ENCODE measurements at places on chromosomes 1 and 21.

DNA sequence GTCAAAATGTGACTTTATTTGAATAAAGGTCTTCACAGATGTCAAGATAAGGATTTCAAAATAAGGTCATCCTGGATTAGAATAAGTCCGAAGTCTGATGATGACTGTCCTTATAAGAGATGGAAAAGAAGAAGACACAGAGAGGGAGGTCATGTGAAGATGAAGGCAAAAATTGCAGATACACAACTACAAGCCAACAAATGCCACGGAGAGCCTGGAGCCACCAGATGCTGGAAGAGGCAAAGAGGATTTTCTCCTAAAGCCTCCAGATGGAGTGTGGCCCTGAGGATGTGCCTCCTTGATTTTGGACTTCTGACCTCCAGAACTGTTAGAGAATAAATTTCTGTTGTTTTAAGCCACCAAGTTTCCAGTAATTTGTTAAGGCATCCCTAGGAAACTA, 31.2 kb downstream of the SLAMF1 start:
- DNase-seq: no peak

DNA sequence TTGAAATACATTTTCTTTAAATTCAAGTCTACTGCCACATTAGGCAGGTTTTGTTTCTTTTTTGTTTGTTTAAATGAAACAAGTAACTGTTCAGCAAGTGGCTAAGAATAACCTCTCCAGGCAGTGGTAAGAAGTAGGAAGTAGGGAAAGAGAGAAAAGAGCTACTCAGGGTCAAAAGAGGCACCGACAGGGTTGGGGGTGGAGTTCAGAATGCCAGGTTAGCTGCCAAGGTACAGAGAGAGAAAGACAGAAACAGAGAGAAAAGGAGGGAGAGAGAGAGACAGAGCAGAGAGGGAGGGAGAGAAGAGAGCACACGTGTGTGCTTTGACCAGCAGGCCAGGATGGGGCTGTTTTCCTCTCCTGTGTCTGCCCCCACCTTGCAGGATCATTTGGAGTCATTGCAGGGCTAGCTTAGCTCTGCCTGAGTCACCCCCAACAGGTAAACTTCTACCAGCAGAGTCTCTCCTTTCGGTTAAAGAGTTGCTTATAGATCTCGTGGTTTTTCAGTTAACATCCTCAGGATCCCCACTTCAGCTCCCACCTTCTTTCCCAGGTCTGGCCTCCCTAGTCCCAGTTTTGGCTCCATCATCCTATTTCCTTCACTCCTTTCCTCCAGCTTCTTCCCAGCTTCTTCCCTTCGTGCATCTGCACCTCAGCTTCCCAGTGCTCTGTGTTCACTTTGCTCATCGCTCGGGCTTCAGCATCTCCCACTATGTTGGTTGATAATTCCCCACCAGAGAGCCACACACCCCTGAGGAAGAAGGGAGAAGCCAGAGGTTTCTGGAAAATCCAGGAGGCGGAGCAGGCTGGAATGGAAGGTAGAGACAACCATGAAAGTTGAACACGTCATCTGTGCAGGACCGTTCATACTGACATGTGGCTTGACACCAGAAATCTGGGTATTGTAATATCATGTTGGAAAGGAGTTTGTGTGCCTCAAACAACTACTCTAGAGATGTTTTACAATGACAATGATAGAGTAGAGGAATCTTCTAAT, 21.8 kb upstream of the RAB4A start:
- DNase-seq: no peak

- no peak for DNase-seq
Observed at GRCh38 chr1:26119892-26120608, 8.4 kb downstream of the PDIK1L start.

- no peak for DNase-seq
Observed at GRCh38 chr21:35342440-35342839, 293.3 kb upstream of the RUNX1 start.

- no peak for DNase-seq
Observed at GRCh38 chr1:179599623-179600249, 8.1 kb downstream of the TDRD5 start.

DNA sequence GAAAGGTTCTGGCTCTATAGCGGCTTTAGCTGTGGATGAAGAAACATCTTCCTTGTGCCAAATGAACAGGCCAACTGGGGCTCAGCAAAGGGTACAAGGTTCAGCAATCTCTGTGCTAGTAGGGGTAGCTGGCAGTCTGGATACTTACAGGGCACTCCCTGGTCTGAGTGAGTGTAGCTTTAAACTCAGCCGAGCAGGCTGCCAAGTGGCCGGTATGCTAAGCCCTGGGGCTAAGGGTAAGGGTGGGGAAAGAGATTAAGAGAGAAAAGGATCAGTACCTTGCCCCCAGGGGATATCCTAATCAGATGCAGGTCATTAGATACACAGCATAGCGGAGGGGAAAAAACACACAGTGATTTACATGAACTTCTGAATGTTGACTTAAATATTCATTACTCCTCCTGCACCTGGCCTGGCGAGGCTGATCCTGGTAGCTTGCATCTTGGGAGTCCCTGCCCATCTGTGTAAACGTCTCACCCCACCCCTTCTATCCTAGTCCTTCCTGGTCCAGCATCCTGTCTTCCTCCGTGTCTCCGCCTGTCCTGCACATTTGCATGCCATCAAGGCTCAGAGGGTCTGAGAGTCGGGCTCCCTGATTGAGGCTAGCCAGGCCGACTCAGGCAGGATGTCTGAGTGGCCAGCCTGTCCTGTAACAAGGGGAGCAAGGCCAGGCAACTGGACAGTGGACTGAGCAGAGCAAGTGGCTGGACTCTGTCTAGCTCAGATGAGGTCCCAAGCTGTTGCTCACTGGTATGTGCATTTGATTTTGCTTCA, 39.5 kb upstream of the CNTN2 start:
- DNase-seq: no peak

DNA sequence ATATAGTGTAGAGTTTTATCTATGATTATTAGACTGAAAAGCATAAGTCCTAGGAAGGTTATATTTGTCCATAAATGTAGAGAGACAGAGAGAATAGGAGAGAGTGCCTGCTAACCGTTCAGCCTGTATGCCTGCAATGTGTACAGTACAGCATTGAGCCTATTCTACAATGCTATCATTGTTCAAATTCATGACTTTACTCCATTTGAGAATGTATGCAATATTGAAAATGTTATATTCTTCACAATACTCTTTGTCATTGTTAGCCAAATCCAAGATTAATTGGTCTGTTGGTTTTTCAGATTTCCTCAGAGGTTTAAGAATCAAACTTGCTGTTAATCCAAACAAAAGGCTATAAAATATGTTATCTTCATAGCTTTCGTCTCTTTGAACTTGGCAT, 585.2 kb upstream of the B3GALT2 start:
- DNase-seq: no peak

GRCh38 chr21:41052820-41053555, 115.0 kb upstream of the BACE2 start:
- no peak for DNase-seq

- DNase-seq: no peak
Observed at GRCh38 chr1:172530000-172530399, 3.0 kb upstream of the SUCO start.

- DNase-seq: no peak
Observed at GRCh38 chr1:212737559-212737958, 37.9 kb upstream of the BATF3 start.

DNA sequence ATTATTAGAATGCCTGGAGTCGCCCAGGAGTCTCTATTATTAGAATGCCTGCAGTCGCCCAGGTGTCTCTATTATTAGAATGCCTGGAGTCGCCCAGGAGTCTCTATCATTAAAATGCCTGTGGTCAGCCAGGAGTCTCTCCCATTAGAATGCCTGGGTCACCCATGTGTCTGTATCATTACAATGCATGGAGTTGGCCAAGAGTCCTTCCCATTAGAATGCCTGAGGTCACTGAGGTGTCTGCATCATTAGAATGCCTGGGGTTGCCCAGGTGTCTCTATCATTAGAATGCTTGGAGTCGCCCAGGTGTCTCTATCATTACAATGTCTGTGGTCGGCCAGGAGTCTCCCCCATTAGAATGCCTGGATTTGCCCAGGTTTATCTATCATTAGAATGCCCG, 66.9 kb downstream of the RNF187 start:
- DNase-seq: no peak

DNA sequence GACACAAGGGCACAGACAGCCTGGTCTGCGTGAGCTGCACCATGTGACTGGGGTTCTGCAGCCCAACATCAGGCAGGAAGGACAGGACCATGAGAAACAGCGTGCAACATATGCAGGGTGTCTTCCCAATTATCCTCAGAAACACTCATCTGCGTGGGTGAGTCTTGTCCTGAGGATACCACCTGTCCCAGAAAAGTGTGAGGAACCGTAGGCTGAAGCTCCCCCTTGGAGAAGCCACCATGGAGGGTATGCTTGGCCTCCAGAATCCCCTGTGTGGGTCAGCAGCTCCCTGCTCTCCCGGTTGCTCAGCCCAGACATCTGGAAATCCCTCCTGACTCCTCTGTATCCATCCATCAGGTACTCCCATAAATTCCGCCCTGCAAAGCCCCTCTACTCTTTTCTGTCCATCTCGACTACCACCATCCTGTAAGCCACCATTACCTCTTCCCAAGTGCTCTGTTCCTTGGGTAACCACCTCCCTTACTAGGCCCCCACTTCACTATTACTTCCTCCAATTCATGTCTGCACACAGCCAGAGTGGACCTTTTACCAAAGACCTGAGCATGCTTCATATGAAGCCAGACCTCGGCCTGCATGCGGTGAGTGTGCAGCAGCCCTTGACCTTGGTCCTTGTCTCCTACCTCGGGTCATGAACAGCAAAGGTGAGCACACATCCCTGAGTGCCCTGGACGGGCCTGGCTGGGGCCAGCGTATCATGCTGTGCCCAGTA, 33.0 kb downstream of the ETS2 start:
- no peak for DNase-seq

GRCh38 chr1:201637282-201638079, 98.6 kb downstream of the NAV1 start:
- DNase-seq: no peak

GRCh38 chr1:227895828-227896685, 51.7 kb downstream of the WNT9A start:
- no peak for DNase-seq

DNA sequence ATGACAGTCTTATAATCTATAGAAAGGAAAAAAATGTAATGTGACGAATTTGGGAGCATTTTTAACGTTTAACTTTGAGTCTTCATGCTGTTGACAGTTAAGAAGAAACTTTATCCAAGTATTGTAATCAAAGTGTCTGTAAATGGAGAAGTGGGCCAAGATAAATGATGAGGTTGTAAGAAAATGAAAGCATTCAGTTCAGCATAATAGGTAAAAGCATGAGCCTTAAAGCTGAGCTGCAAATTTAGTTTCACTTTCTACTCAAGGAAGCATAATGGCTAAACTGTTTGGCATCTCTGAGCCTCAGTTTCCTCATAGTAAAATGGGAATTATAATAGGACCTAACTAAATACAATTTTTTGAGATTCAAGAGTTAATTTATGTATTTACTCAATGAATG, 1554.8 kb downstream of the KCNT2 start:
- no peak for DNase-seq

- DNase-seq: no peak
Observed at GRCh38 chr1:7457811-7458210, 313.3 kb upstream of the VAMP3 start.

DNA sequence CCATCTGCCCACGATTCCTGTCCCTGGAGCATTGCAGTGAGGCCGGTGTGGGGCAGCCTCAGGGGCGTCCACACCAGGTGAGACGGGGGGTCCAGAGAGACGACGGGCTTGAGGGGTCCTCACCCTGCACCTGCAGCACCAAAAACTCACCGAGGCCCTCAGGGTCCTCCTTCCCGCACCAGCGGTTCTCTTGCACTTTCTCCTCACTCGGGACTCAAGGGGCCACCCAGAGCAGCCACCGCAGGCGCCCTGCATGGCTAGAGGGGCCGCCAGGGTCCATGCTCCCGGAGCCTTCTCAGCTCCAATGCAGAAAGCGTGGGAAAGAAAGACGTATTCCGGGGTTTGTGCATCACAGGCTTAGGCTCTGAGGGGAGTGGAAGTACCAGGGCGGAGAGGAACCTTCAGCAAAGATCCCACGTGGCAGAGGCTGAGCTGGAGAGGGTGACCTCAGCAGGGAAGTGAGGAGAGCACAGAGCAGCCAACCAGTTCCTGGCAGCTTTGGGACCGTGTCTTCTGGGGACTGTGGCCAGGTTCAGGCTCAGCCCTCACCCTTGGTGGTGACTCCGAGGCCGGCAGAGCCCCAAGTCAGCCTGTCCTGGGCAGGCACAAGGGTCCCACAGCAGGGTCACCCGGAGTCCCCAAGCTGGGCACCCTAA, 19.5 kb upstream of the COL6A2 start:
- DNase-seq: no peak

GRCh38 chr1:154328318-154329151, 3.2 kb downstream of the ATP8B2 start:
- peak; percentile 88 for DNase-seq

- DNase-seq: no peak
Observed at GRCh38 chr1:21655748-21656147, 13.4 kb downstream of the RAP1GAP start.

GRCh38 chr1:113660088-113660487, 99.2 kb downstream of the PHTF1 start:
- DNase-seq: no peak

GRCh38 chr1:107821340-107821739, 143.6 kb downstream of the VAV3 start:
- no peak for DNase-seq

- no peak for DNase-seq
Observed at GRCh38 chr1:24693827-24694379, 50.8 kb downstream of the SRRM1 start.

DNA sequence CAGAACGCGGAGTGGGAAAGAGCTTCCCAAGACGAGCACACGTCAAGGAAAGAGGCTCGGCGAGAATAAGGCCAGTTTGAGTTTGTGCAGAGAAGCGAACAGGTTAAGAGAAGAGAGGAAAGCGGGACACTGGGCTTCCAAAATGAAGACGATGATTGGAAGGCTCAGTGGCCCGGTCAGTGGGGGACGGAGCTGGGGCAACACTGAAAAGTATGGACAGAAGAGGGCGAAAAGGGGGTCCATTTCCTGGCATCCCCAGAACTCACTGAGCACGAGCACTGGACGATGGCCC, 258 bp downstream of the CCT3 start:
- no peak for DNase-seq

- DNase-seq: no peak
Observed at GRCh38 chr1:244100704-244101453, 49.8 kb downstream of the ZBTB18 start.

DNA sequence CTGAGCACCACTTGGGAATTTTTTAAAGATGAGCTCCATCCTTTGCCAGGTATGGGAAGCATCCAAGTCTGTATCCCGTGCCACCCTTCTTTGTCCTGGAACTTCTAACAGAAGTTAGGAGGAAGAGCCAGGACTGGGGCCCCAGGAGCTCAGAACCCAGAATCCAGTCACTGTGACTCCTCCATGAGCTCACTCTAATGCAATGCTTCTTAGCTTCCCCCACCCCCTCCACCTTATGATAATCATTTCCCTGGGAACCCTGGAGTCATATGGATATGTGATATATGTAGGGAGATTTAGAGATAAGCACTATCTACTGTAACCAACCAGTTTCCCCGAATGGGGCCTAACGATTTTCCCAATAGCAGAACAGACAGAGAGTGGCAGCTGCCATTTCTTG, 758 bp upstream of the SPRR5 start:
- no peak for DNase-seq
